ENCODE measurements at places on chromosomes 5 and 9.

- DNase-seq, result no peak
Measured at GRCh38 chr5:76547891-76548524, 75.2 kb downstream of the F2RL2 start.

- DNase-seq, result peak; percentile 83
Measured at GRCh38 chr9:118595719-118596305, 773.4 kb downstream of the BRINP1 start.

DNA sequence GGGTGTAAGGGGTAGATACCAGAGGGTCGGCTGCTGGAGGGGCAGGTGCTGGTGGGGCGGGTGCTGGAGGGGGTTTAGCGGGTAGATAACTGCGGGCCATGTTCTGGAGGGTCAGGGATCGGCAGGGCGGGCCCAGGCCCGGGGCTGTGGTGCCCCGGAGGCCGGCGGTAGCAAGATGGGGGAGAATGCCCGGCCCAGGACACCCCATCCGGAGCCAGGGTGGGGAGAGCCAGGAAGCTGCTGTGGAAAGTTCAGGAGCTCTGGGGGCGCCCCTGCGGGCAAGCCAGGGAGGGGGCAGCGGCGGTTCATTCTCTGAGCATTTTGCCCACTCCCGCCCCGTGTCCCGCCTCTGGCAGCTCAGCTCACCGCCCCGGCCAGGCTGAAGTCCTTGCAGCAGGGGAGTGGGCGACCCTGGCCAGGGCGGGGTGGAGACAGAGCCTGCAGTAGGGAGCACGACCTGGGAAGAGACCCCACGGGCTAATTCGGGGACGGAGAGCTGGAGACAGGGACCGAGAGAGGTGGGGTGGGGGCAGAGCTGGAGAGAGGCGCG, 538 bp downstream of the PRRT1B start:
- no peak for DNase-seq

DNA sequence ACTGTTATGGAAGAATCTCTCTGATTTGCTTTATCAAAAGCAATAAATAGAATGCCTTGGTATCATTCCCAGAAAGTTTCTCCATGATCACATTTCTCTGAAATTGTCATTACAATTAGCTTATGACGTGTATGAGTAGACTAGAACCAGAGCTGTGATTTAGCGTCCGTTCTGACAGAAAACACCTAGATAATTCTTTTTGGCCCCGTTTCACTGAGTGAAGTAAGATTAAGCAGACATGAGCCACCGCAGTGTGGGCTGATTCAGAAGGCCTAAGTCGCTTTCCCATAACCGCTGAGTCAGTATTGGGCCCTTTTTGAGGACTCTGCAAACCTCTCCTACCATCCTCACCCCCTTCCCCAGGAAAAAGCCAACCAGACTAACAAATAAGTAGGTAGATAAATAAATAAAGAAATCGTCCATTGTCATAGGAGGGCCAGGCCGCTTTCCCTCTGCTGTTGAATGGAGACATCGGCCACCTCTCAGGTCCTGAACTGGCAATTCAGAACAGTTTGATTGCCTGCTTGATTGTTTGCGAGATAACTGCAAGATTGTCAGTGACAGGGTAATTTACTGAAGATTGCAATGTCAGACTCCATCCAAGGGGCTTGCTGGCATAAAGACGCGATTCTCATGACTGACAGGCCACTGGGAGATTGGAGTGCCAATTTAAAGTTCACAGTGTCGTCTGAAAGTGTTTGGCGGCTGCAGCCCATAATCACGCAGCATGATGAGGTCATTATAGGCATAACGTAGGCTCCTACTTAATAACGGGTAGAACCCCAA, 105.0 kb upstream of the WWC1 start:
- DNase-seq, result no peak

DNA sequence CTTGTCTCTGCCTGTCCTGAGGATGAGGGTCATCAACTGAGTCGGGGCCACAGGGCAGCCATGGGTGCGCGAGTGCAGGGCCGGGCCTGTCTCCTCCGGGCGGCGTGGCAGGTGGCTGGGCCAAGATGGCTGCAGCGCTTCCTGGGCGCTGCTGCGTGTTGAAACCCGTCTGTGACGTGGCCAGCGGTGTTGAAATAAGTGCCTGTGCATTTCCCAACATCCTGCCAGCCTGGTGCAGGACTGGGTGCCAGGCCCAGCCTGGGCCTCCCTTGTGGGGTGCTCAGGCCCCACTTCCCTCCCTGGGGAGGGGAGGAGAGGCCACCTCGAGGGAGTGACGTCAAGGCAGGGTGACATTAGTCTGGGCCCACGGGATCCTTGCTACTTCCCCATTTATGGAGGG, 45.5 kb downstream of the RXRA start:
- no peak for DNase-seq

DNA sequence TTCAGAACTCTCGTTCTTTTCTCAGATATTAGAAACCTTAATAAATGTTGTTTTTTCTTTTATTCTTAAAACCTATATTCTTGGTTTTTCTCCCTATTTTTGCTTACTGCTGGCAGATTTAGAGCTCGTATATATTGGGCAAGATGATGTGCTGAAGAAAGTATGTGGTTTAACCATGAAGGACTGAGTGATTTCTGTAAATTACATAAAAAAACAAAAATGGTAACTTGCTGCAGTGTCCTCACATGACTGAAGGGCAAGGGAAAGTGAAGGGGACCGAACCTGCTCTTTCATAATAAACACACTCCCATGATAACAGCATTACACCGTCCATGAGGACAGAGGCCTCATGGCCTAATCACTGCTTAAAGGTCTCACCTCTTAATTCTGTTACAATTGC, 393.8 kb upstream of the ZNF608 start:
- no peak for DNase-seq

DNA sequence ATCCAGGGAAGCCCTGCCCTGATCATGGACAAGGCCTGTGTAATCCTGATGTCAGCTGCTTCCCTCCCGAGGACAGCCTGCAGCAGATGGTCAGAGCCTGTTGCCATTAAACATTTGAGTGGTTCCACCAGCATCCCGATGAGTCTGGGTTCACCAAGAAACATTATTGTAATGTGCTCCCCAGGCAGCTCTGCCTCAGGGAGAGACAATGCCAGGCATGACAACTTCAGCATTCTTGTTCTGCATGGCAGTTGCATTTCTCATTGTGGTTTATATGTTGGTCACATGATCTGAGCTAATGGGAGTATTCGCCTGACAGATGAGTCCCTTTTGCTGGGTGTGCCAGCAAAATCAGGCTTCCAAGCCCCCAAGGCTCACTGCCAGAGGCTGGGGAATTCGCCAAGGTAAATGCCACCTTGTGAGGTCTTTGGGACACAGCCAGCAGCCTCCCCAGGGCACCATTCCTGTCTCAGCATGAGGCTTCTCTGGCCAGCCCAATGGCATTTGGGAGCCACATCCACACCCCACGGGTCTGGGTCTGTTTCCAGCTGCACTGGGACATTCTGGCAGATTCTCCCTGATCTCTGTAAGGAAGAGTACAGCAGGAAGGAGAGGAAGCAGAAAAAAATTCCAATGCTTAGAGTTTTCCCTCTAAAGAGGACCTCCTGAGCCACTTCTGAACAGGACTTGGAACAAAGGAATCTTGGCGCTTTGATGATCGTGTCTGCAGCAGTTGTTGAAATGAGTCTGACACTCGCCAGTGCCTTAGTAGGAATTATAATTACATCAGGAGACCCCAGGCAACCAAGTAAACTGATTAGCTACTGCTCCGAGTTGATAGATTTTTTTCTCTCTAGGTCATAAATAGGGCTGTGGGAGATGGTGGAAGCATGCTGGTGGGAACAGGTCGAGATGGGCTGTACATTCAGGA, 18.7 kb downstream of the KCNIP1 start:
- DNase-seq, result no peak

GRCh38 chr5:50445296-50445949, 4.3 kb upstream of the EMB start:
- no peak for DNase-seq

GRCh38 chr5:60803712-60804111, 40.4 kb downstream of the ELOVL7 start:
- DNase-seq, result no peak

- peak; percentile 51 for DNase-seq
Measured at GRCh38 chr9:17135295-17136160, 688 bp downstream of the CNTLN start.

GRCh38 chr5:52956915-52957747, 32.0 kb upstream of the ITGA2 start:
- DNase-seq, result peak; percentile 17

- no peak for DNase-seq
Measured at GRCh38 chr9:135129137-135129695, 41.7 kb downstream of the OLFM1 start.

GRCh38 chr5:43037636-43038495, 2.3 kb downstream of the ANXA2R start:
- DNase-seq, result peak; percentile 69

DNA sequence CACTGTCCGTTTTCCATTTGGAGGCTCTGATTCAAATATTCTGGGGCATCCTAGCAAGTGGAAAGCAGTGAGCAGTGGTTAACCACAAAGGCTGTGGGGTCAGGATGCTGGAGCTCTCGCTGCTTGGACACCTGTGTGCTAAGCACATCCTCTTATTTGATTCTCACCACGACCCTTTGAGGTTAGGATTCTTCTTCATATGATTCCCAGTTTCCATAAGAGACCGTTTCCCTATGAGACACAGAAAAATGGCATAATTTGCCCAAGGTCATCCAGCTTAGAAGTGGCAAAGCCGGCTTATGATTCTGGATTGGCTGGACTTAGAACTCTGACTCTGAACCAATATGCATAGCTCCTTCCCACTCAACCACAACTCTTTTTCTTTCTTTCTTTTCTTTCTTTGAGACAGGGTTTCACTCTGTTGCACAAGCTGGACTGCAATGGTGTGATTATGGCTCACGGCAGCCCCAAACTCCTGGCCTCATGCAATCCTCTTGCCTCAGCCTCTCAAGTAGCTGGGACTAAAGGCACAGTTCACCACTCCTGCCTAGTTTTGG, 207.7 kb downstream of the TTLL11 start:
- no peak for DNase-seq

- peak; percentile 90 for DNase-seq
Measured at GRCh38 chr5:159324102-159324755, 6.1 kb downstream of the IL12B start.

GRCh38 chr5:77847814-77848290, 71.7 kb upstream of the TBCA start:
- no peak for DNase-seq

DNA sequence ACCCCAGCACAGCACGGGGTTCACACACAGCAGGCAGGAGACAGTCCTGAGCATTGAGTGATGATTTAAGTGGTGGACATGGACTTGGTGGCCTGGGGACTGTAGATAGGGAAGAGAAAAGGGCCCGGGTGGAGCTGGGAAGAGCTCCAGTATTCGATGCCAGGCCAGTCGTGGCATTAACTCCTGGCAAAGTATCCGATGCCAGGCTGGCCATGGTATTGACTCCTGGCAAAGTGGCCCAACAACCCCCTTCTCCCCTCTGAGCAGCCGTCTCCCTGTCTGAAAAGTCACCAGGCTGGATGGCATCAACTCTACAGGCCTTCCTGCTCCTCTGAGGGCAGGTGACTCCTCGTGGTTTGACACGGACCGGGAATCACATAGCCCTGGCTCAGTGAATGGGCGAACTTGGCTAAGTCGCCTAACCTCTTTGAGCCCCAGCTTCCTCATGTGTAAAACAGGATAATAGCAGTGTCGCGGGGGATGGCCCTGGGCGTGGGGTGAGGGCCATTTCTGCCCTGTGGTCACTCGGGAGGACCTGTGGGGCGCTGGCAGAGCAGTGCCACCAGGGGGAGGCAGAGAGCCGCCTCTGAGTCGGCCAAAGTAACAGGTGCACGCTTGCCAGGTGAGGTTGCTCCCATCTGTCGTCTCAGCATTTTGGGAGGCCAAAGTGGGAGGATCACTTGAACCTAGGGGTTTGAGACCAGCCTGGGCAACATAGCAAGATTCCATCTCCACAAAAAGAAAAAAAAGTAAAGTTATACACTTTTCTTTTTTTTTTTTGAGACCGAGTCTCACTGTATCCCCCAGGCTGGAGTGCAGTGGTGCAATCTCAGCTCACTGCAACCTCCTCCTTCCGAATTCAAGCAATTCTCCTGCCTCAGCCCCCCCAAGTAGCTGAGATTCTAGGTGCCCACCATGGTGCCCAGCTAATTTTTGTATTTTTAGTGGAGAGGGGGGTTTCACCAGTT, 5.7 kb upstream of the SEC16A start:
- no peak for DNase-seq

- no peak for DNase-seq
Measured at GRCh38 chr9:93480728-93481324, 27.4 kb upstream of the FAM120AOS start.

DNA sequence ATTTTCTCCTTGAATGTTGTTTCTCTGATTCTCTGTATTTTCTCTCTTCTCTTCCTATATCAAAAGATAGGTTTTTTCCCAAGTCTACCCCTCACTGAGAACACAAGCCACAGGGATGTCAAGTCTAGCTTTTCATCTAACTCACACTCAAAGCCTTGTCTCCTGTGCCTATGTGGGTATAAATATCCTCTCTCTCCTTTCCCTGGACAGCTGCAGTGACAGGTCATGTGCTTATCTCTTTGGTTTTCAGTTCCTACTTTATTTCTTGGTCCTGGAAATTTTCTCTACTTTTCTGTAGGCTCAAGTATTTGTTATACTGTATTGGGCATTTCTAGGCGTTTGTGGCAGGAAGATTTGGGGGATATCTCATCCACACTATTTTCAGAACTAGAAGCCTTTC, 182.4 kb upstream of the MVB12B start:
- no peak for DNase-seq

GRCh38 chr5:123665822-123666371, 153.9 kb downstream of the CSNK1G3 start:
- DNase-seq, result no peak

DNA sequence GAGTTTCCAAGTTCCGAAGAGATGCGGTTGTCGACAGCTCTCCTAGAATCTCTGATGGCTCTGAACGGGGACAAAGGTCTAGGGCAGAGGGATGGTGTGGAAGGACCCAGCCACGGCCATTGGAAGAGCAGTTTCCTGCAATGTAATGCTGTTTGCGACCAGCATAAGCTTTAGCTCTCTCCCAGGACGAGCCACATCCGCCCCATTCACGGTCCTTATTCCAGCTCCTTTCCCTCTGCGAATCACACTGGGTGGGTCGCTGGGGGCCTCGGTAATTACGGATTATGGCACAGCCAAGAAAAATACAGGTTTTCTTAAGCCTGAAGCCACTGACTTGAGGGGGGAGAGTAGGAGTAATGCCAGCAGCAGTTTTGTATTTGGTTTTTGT, 22.7 kb downstream of the ANXA2R start:
- peak; percentile 45 for DNase-seq

GRCh38 chr9:98087420-98088354, 31.2 kb downstream of the NANS start:
- DNase-seq, result no peak

- no peak for DNase-seq
Measured at GRCh38 chr5:122858451-122858850, 13.0 kb downstream of the SNX24 start.

GRCh38 chr9:98514841-98515240, 193.9 kb downstream of the GABBR2 start:
- DNase-seq, result no peak

Measured in HCEC 1CT (cell line).